ENCODE measurements at places on chromosomes 1 and 21.

- DNase-seq = no peak
- H3K4me1 ChIP-seq = peaks cover 3% of the 10 kb centered on the region
- H3K36me3 ChIP-seq = no peaks in the 10 kb centered on the region
- H3K4me3 ChIP-seq = no peak overlapping the region
- peaks cover 48% of the 10 kb centered on the region for H3K27me3 ChIP-seq
- H3K27ac ChIP-seq = no peak overlapping the region
Measured at GRCh38 chr1:157069601-157070000, 24.1 kb upstream of the ARHGEF11 start.

- peaks cover 7% of the 10 kb centered on the region for H3K27me3 ChIP-seq
- H3K4me3 ChIP-seq = no peak overlapping the region
- H3K27ac ChIP-seq = no peak overlapping the region
Measured at GRCh38 chr21:38847556-38847955, 41.8 kb downstream of the ETS2 start.

GRCh38 chr1:17440074-17440826, 773 bp upstream of the RCC2 start:
- peak overlapping the region; percentile 77 for H3K4me3 ChIP-seq
- H3K27ac ChIP-seq = peak overlapping the region; percentile 89
- no peak for DNase-seq
- H3K4me1 ChIP-seq = peaks cover 53% of the 10 kb centered on the region

DNA sequence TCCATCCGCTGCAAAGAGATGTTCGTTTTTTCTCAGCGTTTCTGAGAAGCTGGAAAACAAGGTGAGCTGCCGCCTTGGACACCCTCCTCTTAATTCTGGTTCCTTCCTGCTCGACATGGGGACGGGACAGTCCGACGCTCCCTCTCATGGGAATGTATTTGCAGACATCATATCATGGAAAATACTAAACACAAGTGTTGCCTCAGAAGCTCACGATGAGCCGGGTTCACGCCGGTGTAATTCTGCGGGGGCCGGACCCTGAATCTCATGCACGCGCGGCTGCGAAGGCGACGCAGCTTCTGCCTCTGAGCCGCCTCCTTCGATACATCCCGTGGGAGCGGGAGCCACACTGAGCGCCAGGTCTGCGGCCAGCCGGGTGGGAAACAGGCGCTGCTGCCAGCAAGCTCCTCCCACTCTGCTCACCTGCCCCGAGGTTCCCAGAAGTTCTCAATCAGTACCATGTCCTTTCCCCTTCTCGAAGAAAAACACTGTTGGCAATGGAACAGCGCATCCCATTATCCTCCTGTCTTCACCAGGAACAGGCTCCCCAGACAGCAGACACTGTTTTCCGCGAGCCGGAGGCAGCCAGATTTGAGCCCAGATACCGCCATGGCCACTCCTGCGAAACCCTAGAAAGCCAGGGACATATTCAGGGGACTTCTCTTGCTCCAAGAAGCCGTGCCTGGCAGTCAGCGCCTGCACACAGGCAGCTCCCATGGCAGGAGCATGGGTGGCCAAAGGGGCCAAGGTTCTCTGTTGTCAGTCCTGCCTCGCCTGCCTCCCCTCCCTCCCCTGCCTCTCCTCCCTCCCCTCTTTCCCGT, 98.0 kb downstream of the WDR4 start:
- H3K27me3 ChIP-seq = peaks cover 54% of the 10 kb centered on the region
- peak; percentile 31 for DNase-seq
- no peak overlapping the region for H3K27ac ChIP-seq
- no peak overlapping the region for H3K4me3 ChIP-seq

GRCh38 chr1:211236633-211237320, 22.4 kb upstream of the RCOR3 start:
- H3K4me3 ChIP-seq = no peak overlapping the region
- no peaks in the 10 kb centered on the region for H3K4me1 ChIP-seq
- peaks cover 4% of the 10 kb centered on the region for H3K27me3 ChIP-seq

Data from activated naive CD4-positive, alpha-beta T cell treated with anti-CD3 and anti-CD28 coated beads, Interleukin-2, amount 10 ng/mL, durations not matched to agents 7 days and 5 days (primary cell).